ENCODE measurements at places on chromosomes 4 and X.

DNA sequence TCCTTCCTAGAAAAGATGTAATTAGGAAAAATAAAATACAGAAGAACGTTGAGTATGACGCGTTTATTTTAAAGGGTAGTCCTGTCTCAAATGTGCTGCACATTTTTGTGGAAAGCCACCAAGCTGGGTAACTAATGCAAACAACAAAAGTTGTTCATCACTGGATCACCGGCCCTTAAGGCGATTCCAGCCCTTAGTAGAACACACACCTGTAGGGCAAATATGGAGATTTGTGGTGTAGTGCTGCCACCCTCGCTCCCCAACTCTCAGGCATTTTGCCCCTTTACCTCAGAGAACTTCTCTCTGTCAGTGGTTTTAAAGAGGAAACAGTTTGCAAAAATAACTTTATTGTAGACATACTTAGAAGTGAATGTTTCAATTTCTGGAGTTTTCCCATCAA, 1.9 kb downstream of the TBL1X start:
- DNase-seq = no peak

DNA sequence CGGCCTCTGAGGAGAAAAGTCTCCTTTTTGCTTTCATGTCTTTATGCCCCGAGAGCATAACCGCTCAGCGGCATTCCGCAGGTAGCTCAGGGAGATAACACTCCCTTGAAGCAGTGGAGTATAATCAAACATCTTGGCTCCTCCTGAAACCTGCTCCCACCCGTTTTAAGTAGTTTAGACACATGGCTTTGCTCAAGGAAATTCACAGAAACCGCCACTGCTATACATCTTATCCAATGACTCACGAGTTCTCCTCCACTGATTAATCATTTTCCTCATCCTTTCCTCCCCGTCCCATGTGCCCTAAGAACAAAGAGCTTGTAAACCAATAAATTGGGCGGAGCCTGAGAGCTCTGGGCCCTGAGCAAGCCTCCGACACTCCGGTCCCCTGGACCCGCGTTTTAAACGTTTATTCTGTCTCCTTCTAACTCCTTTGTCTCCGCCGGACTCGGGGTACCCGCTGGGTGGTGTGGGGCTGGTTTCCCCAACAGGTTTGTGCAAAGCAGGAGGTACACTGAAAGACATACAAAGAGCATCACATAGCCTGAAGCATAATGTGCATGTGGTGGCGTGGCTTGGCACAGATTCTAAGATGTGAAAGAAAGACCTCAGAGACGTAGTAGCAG, 401.2 kb downstream of the TLL1 start:
- DNase-seq = no peak

- DNase-seq = no peak
Observed at GRCh38 chrX:121455890-121456289, 408.5 kb downstream of the GLUD2 start.

DNA sequence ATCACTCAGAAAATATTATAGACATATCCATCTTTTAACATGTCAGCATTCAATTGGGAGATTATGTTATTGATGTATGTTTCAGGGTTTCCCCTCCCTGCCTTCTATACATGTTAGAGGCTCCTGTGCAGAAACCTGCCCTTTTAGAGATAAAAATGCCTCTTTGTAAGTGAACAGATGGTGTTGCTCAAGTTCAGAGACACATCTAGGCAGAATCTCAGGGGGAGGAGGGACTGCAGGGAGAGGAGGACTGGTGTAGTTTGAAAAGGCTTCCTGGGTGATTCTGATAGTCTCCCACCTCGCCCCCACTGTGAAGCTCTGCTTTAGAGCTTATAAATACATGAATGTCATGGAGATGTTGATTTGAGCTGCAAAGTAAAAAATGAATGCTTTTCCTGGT, 12.0 kb upstream of the UNC5C start:
- DNase-seq = no peak

- DNase-seq = no peak
Observed at GRCh38 chr4:118931786-118932185, 43.1 kb downstream of the SYNPO2 start.

GRCh38 chrX:102739657-102740056, 19.1 kb downstream of the GPRASP3 start:
- DNase-seq = no peak

DNA sequence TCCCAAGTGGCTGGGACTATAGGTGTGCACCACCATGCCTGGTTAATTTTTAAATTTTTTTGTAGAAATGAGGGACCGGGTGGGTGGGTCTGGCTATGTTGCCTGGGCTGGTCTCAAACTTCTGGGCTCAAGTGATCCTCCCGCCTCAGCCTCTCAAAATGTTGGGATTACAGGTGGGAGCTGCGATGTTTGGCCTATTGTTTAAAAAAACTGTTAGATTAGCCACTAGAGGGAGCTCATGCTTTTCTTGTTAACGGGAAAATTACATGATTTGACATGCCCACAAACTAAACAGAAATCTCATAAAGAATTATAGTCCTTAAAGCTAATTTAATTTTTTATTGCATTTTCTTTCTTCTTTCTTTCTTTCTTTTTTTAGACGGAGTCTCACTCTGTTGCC, 5.0 kb upstream of the SDAD1 start:
- DNase-seq = no peak

GRCh38 chr4:26942871-26943270, 82.2 kb downstream of the STIM2 start:
- DNase-seq = no peak

DNA sequence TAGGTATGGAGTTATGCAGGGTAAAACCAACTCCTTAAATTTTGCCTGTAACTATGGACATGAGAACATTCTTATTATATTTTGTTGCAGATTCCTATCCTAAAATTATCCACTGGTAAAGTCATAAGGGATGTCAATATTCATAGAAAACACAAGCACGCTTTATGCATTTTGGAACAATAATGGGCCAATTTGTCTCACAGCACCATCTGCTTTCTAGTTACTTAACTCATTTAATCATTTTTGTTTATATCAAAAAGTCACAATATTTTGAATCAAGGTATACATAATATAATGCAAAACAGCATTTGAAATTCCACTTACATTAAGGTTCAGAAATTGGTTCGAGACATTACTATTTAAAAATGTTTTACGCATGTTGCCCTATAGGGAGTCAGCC, 203.0 kb downstream of the GABRG1 start:
- no peak for DNase-seq

- no peak for DNase-seq
Observed at GRCh38 chr4:55033296-55033695, 92.1 kb downstream of the KDR start.

- DNase-seq = no peak
Observed at GRCh38 chrX:16885628-16886027, 15.5 kb upstream of the RBBP7 start.

DNA sequence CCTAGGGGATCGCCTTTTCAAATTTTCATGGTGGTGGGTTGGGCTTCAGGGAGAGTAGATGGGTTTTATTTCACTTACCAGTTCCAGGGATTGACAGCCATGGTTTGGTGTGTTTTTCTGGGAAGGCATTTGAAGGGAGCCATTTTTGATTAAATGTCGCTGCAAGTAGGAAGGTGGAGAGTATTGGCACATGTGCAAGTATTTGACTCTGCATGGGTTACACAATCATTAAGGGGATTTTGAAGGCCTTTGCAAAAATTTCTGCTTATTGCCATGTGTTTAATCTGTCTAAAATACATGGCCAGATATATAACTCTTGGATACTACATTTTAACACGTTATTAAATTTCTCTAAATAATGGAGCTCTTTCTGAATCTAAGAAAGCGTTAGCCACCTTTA, 55.1 kb downstream of the GPAT3 start:
- no peak for DNase-seq

DNA sequence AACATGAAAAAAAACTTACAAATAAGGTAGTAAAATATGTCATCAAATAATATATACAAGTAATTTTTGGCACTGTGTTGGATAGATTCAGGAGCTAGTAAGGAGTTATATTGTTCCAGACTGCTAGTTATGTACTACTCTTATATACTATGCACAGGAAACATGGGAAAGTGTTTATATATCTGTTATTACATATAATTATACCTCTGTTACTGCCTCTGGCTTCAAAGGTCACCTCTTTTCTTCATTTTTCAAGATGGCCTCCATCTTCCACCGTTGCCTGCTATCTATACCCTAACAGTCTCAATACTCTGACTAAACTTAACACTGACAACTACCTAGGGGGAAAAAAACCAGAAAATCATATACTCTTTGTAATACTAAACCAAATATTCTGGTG, 29.5 kb downstream of the LIN54 start:
- no peak for DNase-seq

DNA sequence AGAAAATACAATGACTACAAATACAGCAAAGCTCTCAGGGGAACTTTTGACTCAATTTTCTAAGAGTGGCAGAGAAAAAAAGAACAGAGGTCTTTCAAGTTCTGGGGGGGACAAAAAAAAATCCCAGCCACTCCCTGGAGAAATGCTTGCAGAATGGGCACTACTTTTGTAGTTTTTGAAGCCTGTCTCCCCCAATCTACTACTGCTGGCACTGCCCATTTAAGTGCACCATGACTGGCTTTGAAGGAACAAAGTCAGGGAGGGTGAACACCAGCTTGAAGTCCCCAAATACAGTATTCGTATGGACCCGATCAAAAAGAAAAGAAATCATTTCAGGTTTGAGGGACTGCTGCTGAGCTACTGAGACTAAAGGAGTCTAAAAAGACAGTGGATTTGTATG, 1824.4 kb downstream of the ARAP2 start:
- DNase-seq = no peak

DNA sequence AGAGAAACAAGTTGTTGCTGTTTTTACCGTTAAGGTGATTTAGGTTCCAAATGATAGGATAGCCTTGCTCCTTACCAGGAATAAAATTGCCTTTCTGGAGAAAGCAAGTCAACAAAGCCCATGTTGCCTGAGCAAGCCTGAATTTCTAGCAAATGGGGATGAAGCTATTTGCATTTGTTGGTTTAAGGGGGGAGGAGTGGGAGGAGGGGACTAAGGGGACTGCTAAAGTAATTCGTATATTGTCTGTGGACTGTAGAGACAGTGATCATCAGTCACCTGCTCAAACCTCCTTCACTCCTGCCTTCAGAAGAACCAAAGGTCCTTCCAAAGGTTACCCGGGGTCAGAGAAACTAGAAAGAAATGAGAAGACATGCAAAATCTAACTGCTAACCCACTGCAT, 65.8 kb downstream of the SCML2 start:
- no peak for DNase-seq

GRCh38 chrX:24025741-24026403, 1.1 kb downstream of the KLHL15 start:
- DNase-seq = no peak

DNA sequence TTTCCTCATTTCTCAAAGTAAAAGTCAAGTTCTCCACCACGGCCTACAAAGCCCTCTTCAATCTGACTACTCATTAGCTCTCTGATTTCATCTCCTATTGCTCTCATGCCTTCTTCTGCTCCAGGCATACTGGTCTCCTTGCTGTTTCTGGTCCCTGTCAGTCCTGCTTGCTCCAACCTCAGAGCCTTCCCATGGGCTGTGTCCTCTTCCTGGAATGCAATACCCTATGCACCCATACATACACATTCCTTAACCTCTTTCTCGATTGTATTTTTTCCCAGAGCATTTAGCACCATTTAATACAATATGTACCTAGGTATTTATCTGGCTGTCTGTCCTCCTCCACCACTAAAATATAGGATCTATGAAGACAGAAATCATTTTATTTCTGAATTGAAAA, 385.2 kb downstream of the GASK1B start:
- no peak for DNase-seq

DNA sequence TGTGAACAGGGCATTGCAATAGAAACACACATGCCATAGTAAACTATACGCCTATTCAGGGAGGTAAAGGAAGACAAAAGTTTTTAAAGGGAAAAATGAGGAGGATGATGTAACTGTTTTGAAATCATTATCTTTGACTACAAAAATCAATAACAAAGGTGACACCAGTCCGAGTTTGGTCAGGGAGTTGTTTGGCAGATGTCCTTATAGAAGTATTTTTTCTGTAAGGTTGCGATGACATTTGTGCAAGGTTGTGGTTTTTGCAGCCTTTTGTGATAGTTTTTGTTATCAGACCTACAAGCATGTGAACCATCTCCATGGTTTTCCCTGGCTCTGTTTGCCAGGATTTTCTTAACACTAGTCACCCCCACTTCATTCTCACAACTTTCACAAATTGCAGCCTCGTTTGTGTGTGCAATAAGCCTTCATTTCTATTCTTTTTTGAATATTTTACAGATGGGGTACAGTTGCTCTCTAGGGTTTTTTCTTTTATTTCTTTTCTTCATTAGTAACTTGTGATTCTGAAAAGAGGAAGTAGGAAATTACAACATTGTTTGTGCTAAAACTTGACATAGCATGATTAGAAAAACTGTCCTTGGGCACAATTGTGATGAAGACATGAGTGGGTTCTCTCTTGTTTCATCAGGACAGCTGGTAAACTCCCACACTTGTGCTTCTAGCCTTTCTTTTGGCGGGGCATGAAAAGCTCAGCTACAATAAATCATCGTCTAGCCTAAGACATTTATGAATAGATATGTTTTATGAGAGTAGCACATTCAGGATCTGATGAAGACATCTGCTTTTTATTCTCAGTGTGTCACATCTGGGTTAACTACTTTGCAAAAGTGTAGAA, 60.2 kb upstream of the PNPLA4 start:
- no peak for DNase-seq

- no peak for DNase-seq
Observed at GRCh38 chr4:142493255-142494110, 352.6 kb downstream of the INPP4B start.

GRCh38 chr4:99845708-99846469, 29.3 kb downstream of the DAPP1 start:
- DNase-seq = no peak

DNA sequence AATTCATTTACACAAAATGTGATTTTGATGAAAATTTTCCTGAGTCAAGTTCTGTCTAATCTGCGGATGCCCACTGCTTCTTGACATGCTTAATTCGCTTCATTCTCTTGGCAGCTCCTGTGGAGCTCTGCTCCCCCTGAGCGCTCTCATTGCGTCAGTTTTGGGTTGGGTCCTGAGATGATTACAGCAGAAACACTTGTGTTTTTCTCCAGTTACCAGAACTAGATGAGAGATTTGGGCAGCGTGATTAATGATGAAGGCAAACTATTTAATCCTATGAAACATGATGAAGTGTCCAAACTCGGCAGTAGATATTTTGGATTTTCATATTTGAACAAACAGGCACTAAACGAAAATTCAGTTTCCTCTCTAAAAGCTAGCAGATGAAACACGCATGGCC, 4.2 kb upstream of the CXCL1 start:
- DNase-seq = no peak

GRCh38 chr4:1491328-1492141, 85.3 kb upstream of the NKX1-1 start:
- no peak for DNase-seq

DNA sequence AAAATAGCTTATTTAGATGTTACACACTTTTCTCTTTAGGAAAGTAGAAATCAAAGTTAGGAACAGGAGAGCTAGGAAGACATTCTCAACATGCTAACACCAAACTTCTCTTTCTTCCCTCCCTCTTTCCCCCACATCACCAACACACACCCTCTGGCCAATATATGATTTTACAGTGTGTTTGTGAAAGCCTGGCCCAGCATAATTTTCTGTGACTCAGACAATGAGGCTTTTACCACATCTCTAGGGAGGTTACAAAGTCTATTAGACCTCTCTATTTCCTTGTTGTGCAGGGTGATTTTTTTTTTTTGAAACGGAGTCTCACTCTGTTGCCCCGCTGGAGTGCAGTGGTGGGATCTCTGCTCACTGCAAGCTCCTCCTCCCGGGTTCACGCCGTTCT, 189.9 kb downstream of the AASDH start:
- DNase-seq = no peak

- DNase-seq = peak; percentile 47
Observed at GRCh38 chrX:119118780-119119395, 8.7 kb downstream of the KIAA1210 start.
